ENCODE measurements at places on chromosomes 7 and 10. TPM values are rescaled to one million over a fixed set of nuclear protein-coding genes. Genes with fewer than 3 reads are reported as not detected.

The ELN gene
- 1.1 TPM for polyA plus RNA-seq

- DNase-seq, result no peak
These were observed 120.1 kb downstream of the HIPK2 start for GRCh38 chr7:139657725-139658124.

GRCh38 chr7:142025896-142026295 is 30.2 kb downstream of the MGAM start:
- DNase-seq, result no peak

DNA sequence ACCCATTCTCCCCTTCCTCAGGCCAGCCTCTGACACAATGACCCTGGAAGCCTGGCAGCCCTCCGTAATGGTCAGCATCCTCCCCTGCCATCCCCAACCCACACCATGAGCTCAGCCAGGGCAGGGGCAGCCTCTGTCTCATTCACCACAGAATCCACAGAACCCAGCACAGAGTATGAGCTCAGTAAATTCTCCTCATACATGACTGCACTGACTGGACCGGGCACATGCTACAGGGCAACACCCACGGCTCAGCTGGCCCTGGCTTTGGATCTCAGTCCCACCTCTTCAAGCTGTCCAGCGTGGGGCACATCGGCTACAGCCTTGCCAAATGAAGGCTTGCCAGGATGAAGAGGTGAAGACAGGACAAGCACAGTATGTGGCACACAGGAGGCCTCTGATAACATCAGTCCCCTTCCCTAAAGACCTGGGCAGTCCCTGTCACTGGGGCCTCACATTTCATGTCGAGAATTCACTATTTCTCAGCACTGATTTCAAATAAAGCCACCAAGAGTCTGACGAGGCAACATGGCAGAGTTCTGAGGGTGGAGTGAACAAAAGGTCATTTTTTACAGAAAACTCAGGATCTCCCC is 7.9 kb downstream of the GPRIN2 start:
- DNase-seq, result no peak

DNA sequence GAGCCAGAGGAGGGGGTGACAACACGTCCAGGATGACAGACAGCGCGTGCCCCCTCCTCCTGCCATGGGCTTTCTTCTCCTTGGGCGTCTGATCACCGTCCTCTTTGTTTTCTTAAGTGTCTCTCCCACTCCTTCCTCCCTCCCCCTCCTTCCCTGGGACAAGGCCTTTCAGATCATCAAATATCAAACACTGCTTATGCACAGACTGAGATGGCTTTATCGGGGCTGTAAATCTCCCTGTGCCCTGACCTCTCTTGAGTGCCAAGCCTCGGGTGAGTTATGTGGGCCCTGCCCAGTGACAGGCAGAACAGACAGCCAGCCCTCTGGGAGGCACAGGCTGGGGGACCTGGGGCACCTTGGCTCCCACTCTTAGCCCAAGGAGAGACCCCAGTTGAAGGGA is 116.4 kb downstream of the C10orf105 start:
- DNase-seq, result no peak

All from GM23338 (cell line).